CD4-positive, CD25-positive, alpha-beta regulatory T cell (primary cell): ENCODE measurements at places on chromosomes 4 and X.
A peak's percentile ranks its signal among the peaks of the same experiment; 100 is the strongest.

DNA sequence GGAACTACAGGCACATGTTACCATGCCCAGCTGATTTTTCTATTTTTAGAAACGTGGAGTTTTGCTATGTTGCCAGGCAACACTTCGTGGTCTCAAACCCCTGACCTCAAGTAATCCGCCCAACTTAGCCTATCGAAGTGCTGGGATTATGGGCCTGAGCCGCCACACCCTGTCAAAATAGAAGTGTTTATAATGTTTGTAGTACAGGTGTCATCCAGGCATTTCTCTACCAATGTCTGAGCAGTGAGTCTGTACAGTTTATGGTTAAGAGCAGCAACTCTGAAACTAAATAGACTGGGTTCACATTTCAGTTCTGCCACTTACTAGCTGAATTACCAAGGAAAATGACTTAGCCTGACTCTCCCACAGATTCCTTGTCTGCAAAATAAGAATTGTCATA lies 460.4 kb upstream of the GALNT7 start:
- DNase-seq = no peak

DNA sequence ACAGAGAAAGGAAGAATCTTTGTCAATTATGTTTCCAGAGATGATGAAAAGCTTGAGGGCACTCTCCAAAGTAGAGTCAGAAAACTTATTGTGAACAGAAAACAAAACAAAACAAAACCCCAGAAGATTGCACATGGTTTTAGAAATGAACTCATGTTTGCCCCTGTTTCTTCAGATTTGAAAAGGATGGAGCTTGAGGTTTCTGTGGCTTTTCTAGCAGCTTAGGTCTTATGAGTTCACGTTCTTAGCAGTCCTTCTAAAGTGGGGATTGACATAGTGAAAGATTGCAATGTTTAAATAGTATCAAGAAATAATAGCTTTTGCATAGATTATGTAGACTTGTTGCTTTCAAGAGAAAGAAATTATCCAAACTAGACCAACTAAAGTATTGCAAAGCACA lies 421.8 kb downstream of the GBA3 start:
- DNase-seq = no peak

DNA sequence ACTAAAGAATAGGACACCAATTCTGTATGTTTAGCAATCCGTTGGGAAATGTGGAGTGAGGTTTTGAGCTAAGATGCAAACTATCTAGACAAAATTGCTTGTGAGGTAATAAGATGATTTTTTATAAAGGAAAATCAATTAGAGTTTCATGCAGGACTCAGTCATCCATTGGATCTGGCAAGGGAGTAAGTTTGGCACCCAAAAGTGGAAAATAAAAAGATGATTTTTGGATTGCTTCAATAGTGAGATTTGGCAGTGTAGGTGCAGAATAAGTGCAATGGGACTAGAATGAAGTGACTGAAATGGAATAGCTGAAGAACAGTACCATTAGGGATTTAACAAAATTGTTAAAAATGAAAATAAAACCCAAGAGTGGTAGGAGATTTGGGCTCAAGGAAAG lies 290.5 kb upstream of the EPHA5 start:
- DNase-seq = no peak

DNA sequence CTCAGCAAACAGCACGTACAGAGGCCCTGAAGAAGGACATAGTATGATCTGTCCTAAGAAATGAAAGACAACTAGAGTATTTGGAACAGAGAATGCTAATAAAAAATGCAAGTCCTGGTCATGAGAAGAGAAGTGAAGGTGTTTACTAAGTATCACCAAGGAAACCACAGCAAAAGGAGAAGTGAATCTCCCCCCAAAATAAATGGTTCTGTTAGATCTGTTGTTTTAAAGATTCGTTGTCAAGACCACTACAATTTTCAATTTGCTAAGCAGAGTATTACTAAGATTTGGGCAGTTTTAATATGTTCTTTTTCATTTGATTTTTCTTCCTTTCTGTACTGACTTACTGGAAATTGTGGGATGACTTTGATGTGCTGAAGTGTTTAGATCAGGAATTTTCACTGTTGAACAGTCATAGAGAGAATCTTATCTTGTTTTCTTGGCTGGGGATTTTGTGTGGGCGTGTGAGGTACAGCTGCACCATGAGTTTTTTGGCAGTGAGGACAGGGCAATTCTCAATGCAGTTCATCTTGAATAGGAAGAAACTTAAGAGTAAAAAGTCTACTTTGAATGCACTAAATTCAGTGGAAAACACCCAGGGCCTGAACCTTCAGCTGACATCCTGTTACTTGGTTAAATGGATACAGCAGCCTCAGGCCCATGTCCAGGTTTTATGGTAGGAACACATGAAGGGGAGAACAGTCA lies 132.2 kb downstream of the STIM2 start:
- DNase-seq = no peak

GRCh38 chrX:41666251-41666650 lies 22.5 kb upstream of the GPR34 start:
- DNase-seq = peak; percentile 43

- no peak for DNase-seq
Observed at GRCh38 chrX:39974270-39974669, 123.5 kb downstream of the BCOR start.

- no peak for DNase-seq
Observed at GRCh38 chr4:150248181-150248580, 169.9 kb downstream of the DCLK2 start.

- no peak for DNase-seq
Observed at GRCh38 chr4:69776696-69777095, 16.3 kb upstream of the SULT1B1 start.

DNA sequence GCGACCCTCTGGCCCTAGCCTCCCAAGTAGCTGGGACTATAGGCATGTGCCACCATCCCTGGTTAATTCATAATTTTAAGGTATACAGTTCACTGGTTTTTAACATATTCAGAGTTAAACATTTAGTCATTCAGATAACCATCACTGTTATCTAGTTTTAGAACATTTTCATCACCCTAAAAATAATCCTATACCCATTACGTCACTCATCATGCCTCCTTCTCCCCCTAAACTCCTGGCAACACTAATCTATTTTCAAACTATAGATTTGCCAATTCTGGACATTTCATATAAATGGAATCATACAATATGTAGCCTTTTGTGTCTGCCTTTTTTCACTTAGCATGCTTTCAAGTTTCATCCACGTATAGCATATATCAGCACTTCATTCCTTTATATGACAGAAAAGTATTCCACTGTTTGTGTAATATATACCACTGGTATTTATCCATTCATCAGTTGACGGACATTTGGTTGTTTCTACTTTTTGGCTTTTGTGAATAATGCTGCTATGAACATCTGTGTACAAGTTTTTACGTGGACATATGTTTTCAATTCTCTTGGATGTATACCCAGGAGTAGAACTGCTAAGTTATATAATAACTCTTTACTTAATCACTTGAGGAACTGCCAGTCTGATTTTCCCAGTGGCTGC lies 32.0 kb upstream of the RPS3A start:
- no peak for DNase-seq

- no peak for DNase-seq
Observed at GRCh38 chr4:78058591-78059523, 1.7 kb downstream of the FRAS1 start.

GRCh38 chr4:153181293-153181692 lies 22.9 kb upstream of the TRIM2 start:
- no peak for DNase-seq

DNA sequence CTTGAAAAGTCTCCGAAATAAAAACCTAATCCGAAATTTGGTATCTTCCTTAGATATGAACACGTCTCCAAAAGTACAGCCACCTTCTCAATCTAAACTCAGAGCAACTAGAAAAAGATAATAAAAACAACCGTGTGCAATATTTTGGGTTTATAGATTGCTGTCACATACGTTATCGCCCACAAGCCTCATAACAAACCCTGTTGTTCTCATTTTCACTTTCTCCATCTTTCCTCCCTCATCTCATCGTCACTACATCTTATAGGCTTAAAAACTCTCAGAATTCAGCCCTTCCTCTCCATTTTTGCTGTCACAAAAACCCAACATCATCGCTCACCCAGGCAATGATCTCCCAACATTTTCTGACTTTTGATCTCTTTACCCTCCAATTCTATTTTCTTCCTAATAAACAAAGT lies 448 bp upstream of the SCFD2 start:
- DNase-seq = no peak

DNA sequence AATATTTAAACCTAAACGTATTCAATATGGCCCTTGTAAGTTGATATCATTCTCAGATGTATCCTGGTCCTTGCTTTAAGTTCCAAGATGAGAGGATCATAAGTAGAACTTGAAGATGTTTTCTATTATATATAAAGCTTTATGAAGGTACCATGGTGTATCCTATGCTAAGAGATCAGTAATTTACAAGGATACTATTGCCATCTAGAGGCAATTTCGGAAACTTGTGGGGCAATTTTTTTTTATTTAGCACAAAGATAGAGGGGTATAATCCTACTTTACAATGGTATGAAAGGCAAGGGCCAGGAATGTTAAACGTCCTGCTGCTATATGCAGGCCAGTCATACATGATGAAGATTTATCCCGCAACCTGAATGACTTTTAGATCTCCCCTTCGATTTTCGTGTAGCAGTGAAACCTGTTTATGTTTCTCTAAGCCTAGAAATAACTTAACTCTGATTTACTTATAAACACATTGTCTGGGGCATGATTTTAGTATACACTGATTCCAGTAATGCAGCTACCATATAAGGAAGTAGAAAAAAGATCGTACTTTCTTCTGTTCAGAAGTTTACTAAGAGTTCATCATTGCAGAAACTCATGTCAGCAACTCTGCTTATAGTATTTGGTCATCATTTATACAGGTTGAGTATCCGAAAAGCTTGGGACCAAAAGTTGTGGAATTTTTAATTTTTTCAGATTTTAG lies 2.6 kb downstream of the SLC25A31 start:
- no peak for DNase-seq

DNA sequence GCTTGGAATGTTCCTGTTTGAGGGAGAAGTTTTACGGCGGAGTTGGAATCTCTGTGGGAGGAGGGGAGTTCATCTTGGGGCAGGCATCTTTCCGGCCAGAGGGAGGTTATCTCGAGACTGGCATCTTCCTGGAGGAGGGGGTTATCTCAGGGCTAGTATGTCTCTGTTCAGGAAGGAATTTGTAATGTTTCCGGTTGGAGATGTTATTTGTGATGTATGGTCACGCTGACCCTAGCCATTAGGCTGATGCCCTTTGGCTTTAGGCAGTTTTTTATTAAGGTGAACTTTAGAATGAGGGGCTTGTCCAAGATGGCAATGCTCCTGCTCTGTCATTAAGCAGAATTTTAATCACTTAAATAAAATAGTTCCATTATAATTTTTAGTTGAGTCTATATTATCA lies 449.7 kb downstream of the PCDH10 start:
- DNase-seq = no peak

DNA sequence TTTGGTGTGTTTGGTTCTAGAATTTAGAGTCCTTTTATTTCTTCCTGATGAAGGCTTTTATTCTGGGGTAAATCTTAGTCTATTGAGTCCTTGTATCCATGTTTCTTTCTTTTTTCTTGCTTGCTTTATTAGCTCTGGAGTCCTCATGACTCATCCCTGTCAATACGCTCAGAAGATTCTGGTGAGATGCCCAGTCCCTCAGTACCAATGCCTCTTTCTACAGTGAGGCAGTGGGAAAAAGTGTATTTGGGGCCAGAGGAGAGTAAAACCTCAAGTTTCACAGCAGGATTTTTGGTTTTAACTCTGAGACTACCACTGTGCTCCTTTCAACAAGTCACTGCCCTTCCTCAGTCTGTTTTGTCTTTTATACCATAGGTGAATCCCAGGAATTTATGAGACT lies 368.0 kb downstream of the GBA3 start:
- DNase-seq = no peak

- no peak for DNase-seq
Observed at GRCh38 chrX:104189837-104190236, 23.6 kb downstream of the FAM199X start.

DNA sequence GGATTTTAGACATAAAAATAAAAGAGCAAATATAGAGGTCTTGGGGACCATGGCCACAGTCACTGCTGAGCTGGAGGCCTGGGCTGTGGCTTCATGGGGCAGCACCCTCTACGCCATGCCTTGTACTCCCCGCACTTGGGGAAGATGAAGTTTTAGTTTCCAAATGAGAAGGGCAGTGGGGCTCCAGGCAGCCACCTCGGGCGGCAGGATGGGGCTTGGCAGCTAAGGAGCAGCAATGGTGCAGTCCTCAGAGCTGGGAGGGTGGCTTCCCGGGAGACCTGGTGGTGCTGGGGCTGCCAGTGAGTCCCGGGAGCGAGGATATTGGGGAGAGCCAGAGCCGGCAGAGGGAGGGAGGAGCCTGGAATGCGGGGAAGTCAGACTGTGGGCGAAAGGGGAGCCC lies 2.4 kb downstream of the CXCR3 start:
- no peak for DNase-seq

GRCh38 chrX:120456973-120457372 lies 12.1 kb downstream of the LAMP2 start:
- peak; percentile 18 for DNase-seq

GRCh38 chr4:24912252-24913118 lies at the start of gene CCDC149:
Gene CCDC149 (minus strand): TSS chr4:24913042. CDS start chr4:24912864, 178 bp downstream.
- no peak for DNase-seq
